ENCODE measurements at places on chromosomes 3 and 15. TPM values are rescaled to one million over a fixed set of nuclear protein-coding genes. Genes with fewer than 3 reads are reported as not detected.

DNA sequence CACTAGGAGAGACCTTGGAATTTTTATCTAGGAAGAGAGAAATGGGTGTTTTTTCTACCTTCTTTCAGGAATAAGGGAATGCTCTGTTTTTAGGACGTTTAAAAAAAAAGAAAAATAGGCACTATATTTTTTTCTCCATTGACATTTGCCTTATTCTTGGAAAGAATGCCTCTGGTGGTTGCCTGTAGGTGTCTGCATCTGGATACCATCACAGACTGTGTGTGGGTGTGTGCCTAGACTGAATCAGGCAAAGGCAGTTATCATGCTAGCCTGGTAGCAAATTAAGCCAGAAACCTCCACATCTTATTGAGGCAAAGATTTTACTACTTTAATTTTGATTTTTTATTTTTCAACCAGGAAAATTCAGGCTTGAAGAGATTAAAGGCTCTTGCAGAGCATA lies 513.6 kb upstream of the KCNMB2 start:
- H3K27me3 ChIP-seq: no peaks in the 10 kb centered on the region
- no peaks in the 10 kb centered on the region for H3K4me1 ChIP-seq
- no peak overlapping the region for H3K4me3 ChIP-seq
- no peaks in the 10 kb centered on the region for H3K36me3 ChIP-seq

DNA sequence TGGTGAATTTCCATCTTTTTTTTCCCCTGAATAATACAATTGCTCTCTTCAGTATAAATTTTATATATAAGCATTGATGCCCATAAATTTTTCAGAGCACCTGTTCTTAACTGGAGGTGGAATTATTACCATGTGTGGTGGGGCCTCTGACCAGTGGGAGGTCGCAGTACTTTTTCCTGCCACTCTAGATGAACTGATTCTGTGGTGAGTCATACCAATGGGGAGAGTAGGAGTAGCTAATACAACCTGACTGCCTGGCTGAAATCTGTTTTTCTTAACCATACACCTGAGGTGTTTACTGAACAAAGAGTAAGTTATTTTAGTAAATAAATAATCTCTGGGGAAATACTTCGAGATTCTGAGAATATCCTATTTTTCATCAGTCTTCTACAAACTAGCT lies 67.2 kb downstream of the UNC13C start:
- H3K36me3 ChIP-seq: no peaks in the 10 kb centered on the region
- no peak overlapping the region for H3K27ac ChIP-seq
- H3K4me1 ChIP-seq: no peaks in the 10 kb centered on the region
- no peak overlapping the region for H3K4me3 ChIP-seq
- DNase-seq: no peak

MNS1 gene
- total RNA-seq: 6.2 TPM

DNA sequence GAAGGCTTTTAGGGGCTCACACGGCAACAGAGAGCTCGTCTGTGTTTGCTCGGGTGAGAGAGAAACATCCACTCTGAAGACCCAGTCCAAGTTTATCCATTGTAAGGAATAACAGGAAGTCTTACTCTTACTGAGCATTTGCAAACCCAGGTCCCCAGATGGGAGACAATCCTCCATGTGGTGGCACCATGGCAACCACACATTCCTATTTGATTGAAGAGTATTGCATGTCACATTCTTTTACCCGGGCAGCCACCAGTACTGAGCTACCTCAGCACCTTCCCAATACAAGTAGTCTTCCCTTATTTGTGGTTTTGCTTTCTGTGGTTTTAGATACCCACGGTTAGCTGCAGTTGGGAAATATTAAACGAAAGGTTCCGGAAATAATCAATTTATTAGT lies 302.9 kb upstream of the RASGRP1 start:
- H3K4me1 ChIP-seq: no peaks in the 10 kb centered on the region
- H3K27me3 ChIP-seq: no peaks in the 10 kb centered on the region
- no peaks in the 10 kb centered on the region for H3K36me3 ChIP-seq
- no peak for DNase-seq
- H3K27ac ChIP-seq: no peak overlapping the region

- peak; percentile 76 for DNase-seq
- peaks cover 28% of the 10 kb centered on the region for H3K4me1 ChIP-seq
- H3K27ac ChIP-seq: no peak overlapping the region
- H3K27me3 ChIP-seq: no peaks in the 10 kb centered on the region
- no peak overlapping the region for H3K4me3 ChIP-seq
Observed at GRCh38 chr15:73691396-73691795, 7.2 kb downstream of the CD276 start.

DNA sequence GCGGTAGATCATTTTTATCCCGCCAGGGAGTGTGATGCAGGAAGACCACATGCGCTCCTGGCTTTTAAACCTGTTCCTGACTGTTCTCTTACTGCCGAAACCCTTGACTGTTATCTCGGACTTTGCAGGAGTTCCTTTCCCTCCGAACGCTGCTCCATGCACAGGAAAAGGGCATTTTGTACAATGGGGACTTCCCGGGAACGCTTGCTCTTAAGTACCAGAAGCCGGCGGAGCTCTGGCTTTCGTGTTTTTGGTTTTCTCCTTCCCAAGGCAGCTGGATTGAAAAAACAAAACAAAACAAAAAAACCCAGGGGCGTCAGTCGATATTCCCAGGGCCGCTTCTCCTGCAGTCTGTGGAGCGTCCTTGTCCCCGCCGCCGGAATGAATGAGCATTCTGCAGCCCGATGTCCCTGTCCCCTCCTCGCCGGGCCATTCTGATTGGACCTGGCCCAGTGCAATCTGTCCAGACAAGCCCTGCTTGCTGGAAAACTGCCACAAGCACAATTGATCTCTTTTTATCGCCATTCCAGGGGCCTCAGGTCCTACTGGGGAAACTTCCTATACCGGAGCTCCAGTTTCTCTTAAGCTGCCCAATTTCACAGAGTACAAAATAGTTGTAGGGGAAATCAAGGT lies 44.8 kb downstream of the SLC6A1 start:
- no peak for DNase-seq
- H3K27me3 ChIP-seq: no peaks in the 10 kb centered on the region
- H3K4me3 ChIP-seq: no peak overlapping the region
- H3K4me1 ChIP-seq: no peaks in the 10 kb centered on the region

DNA sequence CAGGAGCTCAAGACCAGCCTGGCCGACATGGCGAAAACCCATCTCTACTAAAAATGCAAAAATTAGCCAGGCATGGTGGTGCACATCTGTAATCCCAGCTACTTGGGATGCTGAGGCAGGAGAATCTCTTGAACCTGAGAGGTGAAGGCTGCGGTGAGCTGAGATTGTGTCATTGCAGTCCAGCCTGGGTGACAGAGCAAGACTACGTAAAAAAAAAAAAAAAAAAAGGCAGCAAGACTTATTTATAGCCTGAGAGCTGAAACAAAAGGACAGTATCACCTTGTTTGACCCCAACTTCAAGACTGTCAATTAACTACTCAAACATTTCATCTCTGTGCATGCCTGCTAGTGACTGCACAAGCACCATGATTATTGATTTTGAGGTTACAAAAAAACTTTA lies 478.9 kb upstream of the GBE1 start:
- H3K27ac ChIP-seq: no peak overlapping the region
- H3K4me1 ChIP-seq: no peaks in the 10 kb centered on the region
- no peak overlapping the region for H3K4me3 ChIP-seq
- no peak for DNase-seq
- no peaks in the 10 kb centered on the region for H3K27me3 ChIP-seq

GRCh38 chr15:34993412-34993811 lies 5.3 kb upstream of the ZNF770 start:
- DNase-seq: no peak
- H3K4me1 ChIP-seq: peaks cover 19% of the 10 kb centered on the region
- no peak overlapping the region for H3K27ac ChIP-seq
- no peaks in the 10 kb centered on the region for H3K36me3 ChIP-seq
- H3K27me3 ChIP-seq: no peaks in the 10 kb centered on the region

GRCh38 chr3:160129459-160130061 lies 95.7 kb upstream of the C3orf80 start:
- H3K4me1 ChIP-seq: no peaks in the 10 kb centered on the region
- H3K27me3 ChIP-seq: no peaks in the 10 kb centered on the region
- DNase-seq: no peak

DNAH12 gene
- 0.02 TPM for total RNA-seq

DNA sequence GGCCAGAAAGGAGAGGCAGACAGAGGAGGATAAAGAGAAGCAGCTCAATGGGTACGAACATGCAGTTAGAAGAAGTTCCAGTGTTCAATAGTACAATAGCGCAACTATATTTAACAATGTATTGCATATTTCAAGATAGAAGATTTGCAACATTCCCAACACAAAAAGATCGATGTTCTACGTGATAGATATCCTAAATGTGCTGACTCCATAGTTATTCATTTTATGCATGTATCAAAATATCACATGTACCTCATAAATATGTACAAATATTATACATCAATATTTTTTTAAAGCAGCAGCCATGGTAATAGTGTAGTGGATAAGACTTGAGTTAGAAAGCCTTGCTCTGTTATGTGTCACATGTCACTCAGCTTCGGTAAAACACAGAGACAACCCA lies 110.2 kb upstream of the ASB14 start:
- no peaks in the 10 kb centered on the region for H3K4me1 ChIP-seq
- DNase-seq: no peak
- peaks cover 3% of the 10 kb centered on the region for H3K27me3 ChIP-seq

DNA sequence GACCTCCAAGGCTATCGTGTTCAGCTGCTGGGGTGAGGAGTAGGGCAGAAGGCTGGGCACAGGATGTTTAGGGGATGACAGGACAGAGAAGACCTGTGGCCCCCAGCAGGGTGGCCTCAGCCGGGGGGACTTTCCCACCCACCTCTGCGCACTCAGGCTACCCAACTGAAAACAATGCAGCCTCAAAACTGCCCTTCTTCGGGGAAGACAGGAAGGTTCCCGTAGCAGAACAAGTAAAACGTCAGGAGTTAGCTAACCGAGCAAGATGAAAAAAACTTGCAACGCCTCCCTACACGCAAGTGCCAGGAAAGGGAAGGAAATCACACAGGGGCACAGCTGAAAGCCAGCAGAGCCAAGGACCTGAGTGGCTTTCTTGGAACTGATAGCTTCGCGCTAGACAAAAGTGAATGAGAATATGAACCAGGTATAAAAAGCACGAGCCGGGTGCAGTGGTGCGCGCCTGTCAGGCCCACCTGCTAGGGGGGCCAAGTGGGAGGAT lies 38.4 kb upstream of the FURIN start:
- H3K36me3 ChIP-seq: no peaks in the 10 kb centered on the region
- H3K27me3 ChIP-seq: no peaks in the 10 kb centered on the region
- H3K4me1 ChIP-seq: no peaks in the 10 kb centered on the region
- no peak for DNase-seq

DNA sequence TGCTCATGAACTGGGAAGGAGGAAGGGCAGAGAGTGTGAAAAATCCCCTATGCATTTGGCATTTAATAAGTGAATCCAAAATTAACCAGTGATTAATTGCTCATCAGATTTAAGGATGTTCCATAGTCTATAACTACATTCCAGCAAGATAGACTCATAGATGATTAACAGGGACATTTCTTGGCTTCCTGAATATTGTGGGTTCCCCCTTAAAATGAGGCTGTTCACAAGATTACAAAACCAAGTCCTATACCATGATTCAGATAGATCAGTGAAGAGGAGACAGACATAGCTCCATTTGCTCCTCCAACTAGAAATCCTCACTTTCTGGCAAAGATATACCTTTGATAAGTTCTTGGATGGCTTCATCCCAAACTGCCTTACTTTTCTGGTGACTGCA lies 15.4 kb downstream of the RASGRP1 start:
- H3K36me3 ChIP-seq: no peaks in the 10 kb centered on the region
- H3K4me3 ChIP-seq: no peak overlapping the region
- DNase-seq: no peak
- H3K27ac ChIP-seq: no peak overlapping the region
- no peaks in the 10 kb centered on the region for H3K27me3 ChIP-seq
- peaks cover 8% of the 10 kb centered on the region for H3K4me1 ChIP-seq

GRCh38 chr15:96349034-96349856 lies 18.7 kb downstream of the NR2F2 start:
- peak; percentile 7 for DNase-seq
- H3K4me1 ChIP-seq: peaks cover 93% of the 10 kb centered on the region
- H3K4me3 ChIP-seq: peak overlapping the region; percentile 7
- no peak overlapping the region for H3K27ac ChIP-seq

XCR1 gene
- not detected for total RNA-seq

RNF168 gene
- total RNA-seq: 23.8 TPM

TTC21A gene
- total RNA-seq: 1.2 TPM

- no peak overlapping the region for H3K27ac ChIP-seq
- H3K4me3 ChIP-seq: no peak overlapping the region
- no peak for DNase-seq
- H3K27me3 ChIP-seq: no peaks in the 10 kb centered on the region
- H3K36me3 ChIP-seq: no peaks in the 10 kb centered on the region
Observed at GRCh38 chr3:13194285-13195209, 121.3 kb upstream of the IQSEC1 start.

DNA sequence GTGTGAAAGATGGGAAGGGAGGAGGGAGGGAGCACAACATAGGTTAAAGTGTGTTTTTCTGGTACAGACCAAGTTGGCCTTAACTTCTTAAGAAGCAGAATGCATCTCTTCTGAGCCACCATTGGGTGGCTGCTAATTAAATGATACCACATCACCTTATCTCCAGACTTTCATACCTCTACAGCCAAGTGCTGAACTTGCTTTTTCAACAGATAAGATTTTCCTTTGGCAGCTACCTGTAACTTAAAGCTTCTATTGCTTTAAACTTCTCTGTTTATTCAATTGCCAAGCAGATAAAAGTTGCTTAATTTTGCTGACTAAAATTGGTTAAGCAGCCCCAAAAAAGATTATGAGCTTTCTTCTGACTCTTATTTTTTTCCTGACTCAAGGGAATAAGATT lies 292.4 kb upstream of the SGO1 start:
- no peak overlapping the region for H3K27ac ChIP-seq
- no peaks in the 10 kb centered on the region for H3K4me1 ChIP-seq
- H3K4me3 ChIP-seq: no peak overlapping the region
- no peaks in the 10 kb centered on the region for H3K36me3 ChIP-seq
- H3K27me3 ChIP-seq: no peaks in the 10 kb centered on the region

RAB6B gene
- total RNA-seq: 7.7 TPM

GRCh38 chr3:1774597-1774996 lies 324.1 kb upstream of the CNTN4 start:
- no peaks in the 10 kb centered on the region for H3K36me3 ChIP-seq
- DNase-seq: no peak
- no peak overlapping the region for H3K4me3 ChIP-seq

PHLDB2 gene
- total RNA-seq: 12.8 TPM

B3GALNT1 gene
- total RNA-seq: 13.8 TPM

IGF2BP2 gene
- total RNA-seq: 147 TPM

- H3K4me3 ChIP-seq: no peak overlapping the region
- no peaks in the 10 kb centered on the region for H3K27me3 ChIP-seq
- H3K4me1 ChIP-seq: no peaks in the 10 kb centered on the region
- H3K36me3 ChIP-seq: no peaks in the 10 kb centered on the region
Observed at GRCh38 chr3:55964491-55964985, 477.4 kb upstream of the WNT5A start.

- no peaks in the 10 kb centered on the region for H3K4me1 ChIP-seq
- H3K4me3 ChIP-seq: no peak overlapping the region
- no peak overlapping the region for H3K27ac ChIP-seq
- H3K27me3 ChIP-seq: no peaks in the 10 kb centered on the region
- no peaks in the 10 kb centered on the region for H3K36me3 ChIP-seq
Observed at GRCh38 chr3:166425900-166426611, 588.8 kb upstream of the BCHE start.

PIERCE2 gene
- total RNA-seq: 3.9 TPM

MITF gene
- not detected for total RNA-seq
